Heart left ventricle (tissue), 16 donors: ENCODE measurements at places on chromosomes 3 and 15. TPM values are rescaled to one million over a fixed set of nuclear protein-coding genes. Genes with fewer than 3 reads are reported as not detected.

GRCh38 chr15:89395461-89395871 lies 60.8 kb upstream of the POLG start:
- no peak for DNase-seq

- no peak for DNase-seq
Observed at GRCh38 chr3:101281521-101282030, 38.8 kb downstream of the IMPG2 start.

DNA sequence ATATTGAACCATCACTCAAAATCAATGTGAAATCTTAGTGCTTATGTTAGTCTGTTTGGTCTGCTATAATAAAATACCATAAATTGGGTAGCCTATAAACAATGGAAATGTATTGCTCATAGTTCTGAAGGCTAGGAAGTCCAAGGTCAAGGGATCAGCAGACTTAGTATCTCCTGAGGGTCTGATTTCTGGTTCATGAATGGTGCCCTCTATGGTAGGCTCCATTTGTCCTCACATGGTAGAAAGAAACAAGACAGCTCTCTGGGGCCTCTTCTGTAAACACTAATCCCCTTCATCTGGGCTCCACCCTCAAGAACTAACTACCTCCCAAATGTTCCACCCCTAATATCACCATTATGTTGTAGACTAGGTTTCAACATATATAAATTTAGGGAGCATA lies 15.0 kb upstream of the EOMES start:
- no peak for DNase-seq

DNA sequence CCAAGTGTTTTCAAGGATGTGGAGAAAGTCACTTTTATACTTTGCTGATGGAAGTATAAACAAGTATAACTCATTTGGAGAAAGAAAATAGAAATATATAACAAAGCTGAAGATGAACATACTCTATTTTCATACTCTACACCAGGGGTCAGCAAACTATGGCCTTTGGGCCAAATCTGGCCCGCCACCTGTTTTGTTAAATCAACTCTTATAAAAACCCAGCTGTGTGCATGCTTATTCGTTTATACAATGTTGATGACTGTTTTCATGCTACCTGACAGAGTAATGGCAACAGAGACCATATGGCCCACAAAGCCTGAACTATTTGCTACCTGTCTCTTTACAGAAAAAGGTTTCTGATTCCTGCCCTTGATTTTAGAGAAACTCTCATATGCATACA lies 124.0 kb downstream of the NR1D2 start:
- DNase-seq: no peak

- DNase-seq: no peak
Observed at GRCh38 chr15:35953424-35953823, 407.5 kb upstream of the DPH6 start.

DNA sequence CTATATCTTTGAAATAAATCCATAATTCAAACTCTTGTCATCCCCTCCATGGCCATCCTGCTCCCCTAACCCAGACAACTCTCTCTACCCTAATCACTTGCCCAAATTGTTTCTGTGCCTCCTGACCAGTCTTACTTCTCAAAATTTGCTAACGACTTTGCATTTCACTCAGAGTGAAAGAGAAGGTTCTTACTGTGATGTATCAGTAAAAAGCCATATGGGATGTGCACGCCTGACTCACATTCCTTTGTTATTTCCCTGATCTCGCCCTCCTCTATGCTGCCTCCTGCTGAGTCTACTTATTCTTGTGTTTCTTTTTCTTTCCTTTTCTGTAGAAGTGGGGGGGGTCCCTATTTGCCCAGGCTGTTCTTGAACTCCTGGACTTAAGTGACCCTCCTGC lies 487.2 kb upstream of the FRG2C start:
- DNase-seq: no peak

- no peak for DNase-seq
Observed at GRCh38 chr3:120763601-120764000, 21.1 kb downstream of the GTF2E1 start.

- no peak for DNase-seq
Observed at GRCh38 chr3:173584093-173584837, 186.7 kb downstream of the NLGN1 start.

DNA sequence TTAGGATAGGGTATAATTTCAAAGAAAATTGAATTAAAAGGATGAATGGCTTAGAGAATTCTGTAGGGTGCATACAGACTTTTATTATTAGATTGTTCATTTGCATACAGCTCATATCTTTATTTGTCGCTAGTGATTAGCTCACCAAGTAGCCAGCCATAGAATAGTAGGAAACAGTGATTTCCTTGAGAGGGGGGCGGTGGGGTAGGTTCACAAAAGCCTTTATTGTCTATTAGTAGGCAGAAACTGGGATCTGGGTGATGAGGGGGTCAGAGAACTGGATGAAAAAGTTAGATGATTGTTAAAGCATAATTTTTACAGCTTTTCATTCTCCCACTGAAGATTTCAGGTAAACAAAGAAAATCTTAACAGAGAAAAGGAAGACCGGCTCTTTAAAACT lies 77.6 kb upstream of the RAP2B start:
- DNase-seq: no peak

GRCh38 chr3:136856665-136857064 lies 5.3 kb upstream of the NCK1 start:
- DNase-seq: no peak

DNA sequence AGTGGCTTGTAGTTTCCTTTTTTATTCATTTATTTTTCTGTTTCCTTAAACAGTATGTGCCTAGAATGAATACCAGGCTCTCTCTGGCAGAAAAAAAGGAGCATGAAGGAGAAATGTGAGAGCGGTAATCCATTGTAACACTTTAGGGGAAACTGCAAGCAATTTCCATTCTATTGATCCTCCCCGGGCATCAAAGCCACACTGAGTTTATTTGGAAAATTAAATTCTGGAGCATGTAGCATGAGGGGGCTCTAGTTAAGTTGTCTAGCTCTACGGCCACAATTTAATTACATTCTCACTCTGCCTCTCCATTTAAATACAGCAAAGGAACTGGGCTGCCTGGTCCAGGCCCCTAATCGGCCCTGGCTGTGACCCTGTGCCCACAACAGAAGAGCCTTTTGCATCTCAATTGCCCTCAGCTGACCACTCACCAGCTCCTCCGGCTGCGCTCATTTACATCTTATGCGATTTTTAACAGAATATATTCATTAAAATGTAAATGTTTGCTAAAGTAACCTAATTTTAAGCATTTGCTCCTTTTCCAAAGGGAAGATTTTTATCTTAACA lies 72.9 kb downstream of the MEGF11 start:
- DNase-seq: no peak

DNA sequence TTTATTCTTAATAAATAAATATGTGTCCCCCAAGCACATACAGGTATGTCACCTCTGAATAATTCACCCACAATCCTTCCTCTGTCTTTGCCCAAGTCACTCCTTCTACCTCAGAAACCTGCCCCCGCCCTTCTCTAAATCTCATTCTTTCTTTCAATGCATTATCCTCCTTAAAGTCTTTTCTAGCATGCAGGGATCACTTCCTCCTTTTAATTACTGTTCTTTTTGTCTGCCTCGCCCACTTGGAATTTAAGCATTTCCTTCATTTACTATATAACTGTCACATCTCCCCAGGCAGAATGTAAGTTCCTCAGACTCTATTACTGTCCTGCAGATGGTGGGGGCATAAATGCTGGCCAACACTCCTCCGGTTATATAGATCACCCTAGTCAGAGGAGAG lies 7.8 kb downstream of the CCDC80 start:
- no peak for DNase-seq

- no peak for DNase-seq
Observed at GRCh38 chr3:7752005-7752404, 749.6 kb upstream of the LMCD1 start.

- no peak for DNase-seq
Observed at GRCh38 chr3:33795856-33796536, 2.4 kb upstream of the PDCD6IP start.

DNA sequence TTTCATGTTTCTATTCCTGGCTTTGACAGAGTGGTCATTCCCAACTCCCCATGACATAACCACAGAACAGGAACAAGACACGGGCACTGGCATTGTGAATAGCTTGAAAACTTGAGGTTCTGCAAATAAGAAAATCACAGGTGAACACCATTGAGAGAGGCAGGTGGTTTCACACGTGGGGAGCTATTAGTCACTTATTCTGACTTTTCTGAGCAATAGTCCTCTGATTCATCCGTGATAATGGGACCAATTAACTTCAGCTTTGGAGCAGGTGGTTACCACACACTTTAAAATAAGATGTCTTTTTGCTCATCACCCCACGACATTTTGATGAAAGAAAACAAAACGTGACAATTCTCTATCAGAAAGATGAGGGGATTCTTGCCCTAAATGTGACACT lies 224.7 kb downstream of the KLF13 start:
- DNase-seq: no peak

DNA sequence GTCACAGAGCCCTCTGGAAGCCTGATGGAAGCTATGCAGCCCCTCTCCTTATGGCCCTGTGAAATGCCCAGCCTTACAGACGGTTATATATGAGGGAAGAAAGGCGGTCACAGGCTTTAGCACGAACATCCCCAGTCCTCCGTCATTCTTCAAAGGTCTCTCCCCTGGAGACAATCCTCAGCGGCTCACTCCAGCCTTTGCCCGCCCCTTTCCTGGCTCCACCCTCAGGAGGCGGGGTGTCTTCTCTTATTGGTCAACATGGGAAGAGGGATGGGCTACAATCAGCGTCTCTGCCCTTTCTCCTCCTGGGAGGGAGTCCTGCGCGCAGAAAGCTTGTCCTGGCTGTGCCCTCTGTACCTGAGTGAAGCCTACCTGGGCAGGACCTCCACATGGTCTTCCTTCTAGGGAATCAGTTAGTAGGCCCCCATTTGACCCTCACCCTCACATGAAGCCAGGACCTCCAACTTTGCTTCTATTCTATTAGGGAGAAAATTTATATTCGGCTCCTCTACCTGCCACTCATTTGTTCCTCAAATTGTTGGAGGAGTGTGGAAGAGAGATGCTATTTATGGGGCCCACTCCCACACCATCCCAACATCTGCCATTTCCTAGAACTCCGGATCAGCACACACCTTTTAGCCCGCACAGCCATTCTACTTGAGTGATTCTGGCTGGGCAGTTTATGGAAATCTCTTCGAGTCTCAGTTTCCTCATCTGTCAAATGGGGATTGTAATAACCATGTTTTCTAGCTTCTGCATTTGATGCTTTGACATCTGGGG lies 112.9 kb upstream of the SLC6A11 start:
- DNase-seq: no peak

- no peak for DNase-seq
Observed at GRCh38 chr15:62809115-62809967, 233.2 kb upstream of the TPM1 start.

GRCh38 chr15:75109021-75109735 lies 85.8 kb downstream of the PPCDC start:
- DNase-seq: no peak

DNA sequence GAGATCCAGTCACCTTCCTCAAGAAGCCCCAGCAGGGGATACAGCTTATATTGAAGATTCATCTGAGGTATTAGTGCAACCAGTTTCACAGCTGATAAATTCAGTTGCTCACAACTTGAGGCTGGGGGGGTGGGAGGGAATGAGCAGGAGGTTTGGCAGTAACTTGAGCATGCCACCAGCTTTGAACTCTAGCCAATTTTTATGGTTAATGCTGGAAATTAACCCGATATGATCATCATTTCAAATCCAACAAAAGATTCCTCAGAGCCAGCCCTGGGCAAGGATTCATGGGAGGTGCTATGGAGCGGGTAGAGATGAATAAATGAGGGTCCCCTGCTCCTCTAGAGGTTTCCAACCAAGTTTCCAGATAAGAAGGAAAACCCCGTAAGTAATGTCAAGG lies 73.1 kb upstream of the HES1 start:
- DNase-seq: no peak

- DNase-seq: no peak
Observed at GRCh38 chr3:22318325-22318724, 567.3 kb upstream of the ZNF385D start.

- DNase-seq: no peak
Observed at GRCh38 chr3:45832699-45833098, 9.2 kb downstream of the LZTFL1 start.

DNA sequence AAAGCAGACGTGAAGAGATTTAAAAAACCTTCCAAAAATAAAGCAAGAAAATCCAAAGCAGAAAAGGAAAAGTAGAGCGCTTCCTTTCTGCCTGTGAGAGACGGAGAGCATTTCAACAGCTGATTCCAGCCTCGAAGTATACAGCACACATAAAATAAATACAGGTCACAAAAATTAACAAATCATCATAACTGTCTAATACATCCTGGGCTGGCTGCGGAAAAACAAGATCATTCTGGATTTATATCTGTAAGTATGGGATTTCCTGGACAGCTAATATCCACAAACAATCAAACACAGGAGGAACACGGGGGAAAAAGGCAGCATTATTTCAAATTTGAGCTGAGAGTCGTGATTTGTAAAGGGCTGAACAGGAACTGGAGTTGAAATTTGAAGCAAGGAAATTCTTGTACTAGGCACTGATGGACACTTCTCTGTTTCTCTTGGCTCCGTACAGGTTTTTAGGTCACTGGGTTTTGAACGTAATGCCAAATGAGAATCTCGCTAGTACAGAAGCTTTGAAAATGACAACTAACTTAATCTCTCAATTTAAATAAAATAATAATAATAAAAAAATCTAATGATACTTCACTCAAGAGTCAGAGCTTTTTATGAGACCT lies 577.7 kb downstream of the FOXP1 start:
- DNase-seq: no peak

GRCh38 chr15:57649138-57649537 lies 57.4 kb upstream of the POLR2M start:
- no peak for DNase-seq

- no peak for DNase-seq
Observed at GRCh38 chr15:59200560-59200959, 6.1 kb upstream of the LDHAL6B start.

- no peak for DNase-seq
Observed at GRCh38 chr3:57910990-57911389, 97.2 kb upstream of the FLNB start.

DNA sequence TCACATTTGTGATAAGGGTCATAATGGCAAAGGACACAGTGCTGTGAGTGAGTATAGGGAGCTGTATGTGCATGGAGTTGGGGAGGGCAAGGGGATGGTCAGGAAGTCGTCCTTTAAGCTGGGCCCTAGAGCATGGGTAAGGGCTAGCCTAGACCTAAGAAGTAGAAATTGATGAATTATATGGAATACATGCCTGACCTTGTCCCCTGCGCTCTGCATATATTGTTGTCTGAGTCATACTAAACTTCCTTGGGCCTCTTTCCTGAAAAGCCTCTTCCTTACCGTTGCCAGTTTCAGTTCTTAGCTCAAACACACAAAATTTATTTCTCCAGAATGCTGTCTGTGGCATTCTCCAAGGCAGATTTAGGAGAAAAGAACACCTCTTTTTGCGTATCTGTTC lies 4.6 kb downstream of the SNRK start:
- no peak for DNase-seq

GRCh38 chr3:127206611-127207516 lies 13.9 kb downstream of the PRR23E start:
- DNase-seq: no peak

The LAMB2 gene
- 290 TPM for polyA plus RNA-seq

The CCDC33 gene
- polyA plus RNA-seq: not detected

The GOLGA8N gene
- 12.6 TPM for polyA plus RNA-seq

The PARP15 gene
- polyA plus RNA-seq: 1.1 TPM

The KBTBD13 gene
- 9.0 TPM for polyA plus RNA-seq

The ST8SIA2 gene
- polyA plus RNA-seq: 2.1 TPM

The XRN1 gene
- 5.3 TPM for polyA plus RNA-seq

The MESP2 gene
- polyA plus RNA-seq: not detected
